ENCODE measurements at places on chromosomes 7 and 10. TPM values are rescaled to one million over a fixed set of nuclear protein-coding genes. Genes with fewer than 3 reads are reported as not detected.

GRCh38 chr10:100978901-100979195, 8.4 kb downstream of the MRPL43 start:
- DNase-seq: no peak

- DNase-seq: peak; percentile 27
Measured at GRCh38 chr10:85995791-85996190, 370.8 kb downstream of the GRID1 start.

DNA sequence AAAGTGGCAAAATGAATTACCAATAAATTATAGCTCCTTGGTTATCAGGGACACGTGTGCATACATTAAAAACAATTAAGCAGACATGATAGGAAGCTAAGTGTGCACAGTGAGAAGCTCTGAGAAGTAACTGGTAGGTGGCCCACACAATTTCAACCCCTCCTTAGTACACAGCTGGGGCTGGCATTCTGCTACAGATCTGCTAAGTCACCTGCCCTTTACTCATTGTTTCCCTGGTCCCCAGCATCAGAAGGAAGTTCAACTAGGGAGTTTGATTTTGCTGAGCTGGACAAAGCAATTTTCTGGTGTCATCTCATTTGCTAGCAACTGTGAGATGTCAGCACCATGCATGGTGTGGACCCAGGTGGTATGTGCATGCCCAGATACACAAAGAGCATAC, 424.1 kb upstream of the NPVF start:
- no peak for DNase-seq

GRCh38 chr10:131944976-131945695, 36.6 kb downstream of the BNIP3 start:
- DNase-seq: no peak

Gene PWWP2B
- 0.90 TPM for polyA plus RNA-seq

Measured in CD4-positive, CD25-positive, alpha-beta regulatory T cell (primary cell).